Stimulated activated CD8-positive, alpha-beta memory T cell treated with anti-CD3 and anti-CD28 coated beads, Interleukin-4, amount 100 ng/mL, for 4 hours (primary cell): ENCODE measurements at places on chromosomes 5 and 9.
A peak's percentile ranks its signal among the peaks of the same experiment; 100 is the strongest.

- no peak for DNase-seq
Observed at GRCh38 chr5:72109625-72110024, 2.4 kb downstream of the MAP1B start.

DNA sequence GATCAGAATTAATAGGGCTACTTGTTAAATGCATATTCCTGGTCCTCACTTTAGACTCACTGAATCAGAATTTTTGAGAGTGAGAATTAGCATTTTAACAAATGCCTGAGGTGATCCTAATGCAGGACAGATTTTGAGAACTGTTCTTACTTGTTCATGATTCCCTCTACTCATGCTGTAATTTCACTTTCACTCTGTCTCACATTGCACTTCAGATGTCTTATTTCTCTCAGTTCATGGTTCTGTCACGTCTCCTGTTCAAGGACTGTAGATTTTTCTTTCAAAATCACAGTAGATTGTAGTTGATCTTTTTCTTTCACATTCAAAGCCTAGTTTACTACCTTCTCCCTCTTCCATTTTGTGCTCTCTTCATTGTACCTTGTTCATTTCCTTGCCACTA is 54.3 kb downstream of the ADGRV1 start:
- no peak for DNase-seq

DNA sequence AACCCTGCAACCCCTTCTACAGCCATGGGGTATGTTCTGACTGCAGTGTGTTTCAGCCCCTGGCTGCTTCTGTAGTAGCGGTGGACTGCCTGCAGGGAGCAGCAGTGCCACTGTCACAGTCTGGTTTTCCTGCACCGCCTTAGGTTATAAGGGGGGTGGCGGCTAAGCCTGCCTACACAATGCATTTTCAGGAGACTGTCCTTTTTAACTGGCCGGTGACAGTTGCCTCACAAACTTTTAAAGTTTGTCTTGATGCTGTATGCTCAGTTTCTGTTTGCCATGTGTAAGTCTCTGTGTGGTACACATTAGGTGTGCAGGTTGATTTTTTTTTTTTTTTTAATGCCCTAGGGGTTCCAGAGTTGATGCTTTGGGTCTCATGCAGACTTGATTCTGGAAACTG is 53.0 kb downstream of the NUP214 start:
- peak; percentile 53 for DNase-seq

GRCh38 chr5:113218200-113218599 is 216.6 kb downstream of the TSSK1B start:
- DNase-seq = no peak

- DNase-seq = no peak
Observed at GRCh38 chr5:134005417-134006061, 764 bp upstream of the VDAC1 start.

DNA sequence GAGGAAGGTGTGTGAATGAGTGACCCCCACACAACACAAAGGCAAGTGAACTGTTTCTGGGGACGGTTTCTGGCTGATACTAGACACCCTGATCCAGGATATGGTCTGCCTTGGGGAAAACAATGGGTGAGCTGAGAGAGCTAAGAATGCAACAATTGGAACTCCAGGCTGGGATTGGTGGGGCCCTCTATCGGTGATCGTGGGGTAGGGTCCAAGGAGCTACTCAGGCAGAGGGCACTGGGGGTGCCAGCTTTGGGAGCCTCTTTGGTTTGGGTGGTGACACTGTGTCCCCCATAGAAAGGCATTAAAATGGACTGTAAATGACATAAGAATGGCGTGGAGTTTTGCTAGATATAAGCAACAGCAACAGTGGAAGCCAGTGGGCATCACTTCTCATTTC is 439.1 kb downstream of the DMAC1 start:
- DNase-seq = no peak

- no peak for DNase-seq
Observed at GRCh38 chr5:26727916-26728315, 310.5 kb downstream of the CDH9 start.

DNA sequence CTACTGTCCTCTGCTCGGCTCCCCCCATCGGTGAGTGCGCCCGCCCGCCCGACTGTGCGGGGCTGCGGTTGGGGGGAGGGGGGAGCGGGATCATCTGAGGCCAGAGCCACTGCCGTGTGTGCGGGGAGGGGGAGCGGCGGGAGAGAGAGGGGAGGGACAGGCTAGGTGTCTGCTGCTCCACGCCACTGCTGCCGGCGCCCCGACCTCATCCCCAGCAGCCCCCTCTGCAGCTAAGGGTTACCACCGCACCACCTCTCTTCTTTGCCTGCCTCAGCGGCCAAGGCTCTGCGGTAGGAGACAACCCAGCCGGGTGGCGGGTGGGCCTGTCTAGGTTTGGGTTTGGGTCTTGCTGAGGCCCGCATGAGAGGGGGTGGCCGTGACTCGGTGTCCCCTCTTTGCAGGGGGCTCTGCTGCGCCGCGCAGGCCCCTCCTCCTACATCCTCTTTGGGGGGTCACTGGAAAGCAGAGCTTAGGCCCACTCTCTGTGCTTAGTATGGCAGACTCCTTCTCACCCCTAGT is 670 bp upstream of the PURA start:
- DNase-seq = no peak

DNA sequence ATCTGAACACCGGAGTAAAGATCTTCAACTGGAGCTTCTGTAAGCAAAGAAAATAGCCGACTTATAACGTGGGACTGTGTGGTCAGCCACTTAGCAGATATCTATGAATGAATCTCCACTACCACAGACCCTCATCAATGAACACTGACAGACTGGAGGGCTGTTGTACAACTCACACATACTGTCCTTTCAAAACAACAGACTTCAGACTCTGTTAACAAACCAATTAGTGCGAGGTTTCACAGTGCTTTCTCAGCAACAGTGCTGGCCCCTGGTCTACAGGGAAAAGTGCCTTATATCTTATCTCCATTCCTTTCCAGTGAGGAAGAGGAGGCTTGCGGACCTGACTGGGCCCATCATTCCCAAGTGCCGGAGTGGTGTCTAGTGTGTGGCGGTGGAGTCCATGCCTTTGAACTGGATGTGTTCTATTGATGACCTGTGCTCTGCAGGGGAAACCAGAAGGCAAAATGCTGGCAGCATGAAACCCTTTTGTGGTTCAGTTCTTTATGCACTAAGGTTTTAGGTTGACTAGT is 33.8 kb downstream of the TSTD2 start:
- DNase-seq = no peak

- DNase-seq = no peak
Observed at GRCh38 chr5:114789773-114790402, 379.8 kb downstream of the TRIM36 start.

- DNase-seq = no peak
Observed at GRCh38 chr5:127254729-127255284, 35.8 kb upstream of the MEGF10 start.

GRCh38 chr9:72477930-72478518 is 43.4 kb upstream of the TMC1 start:
- DNase-seq = no peak

- no peak for DNase-seq
Observed at GRCh38 chr9:127856729-127857116, 2.3 kb upstream of the ENG start.

DNA sequence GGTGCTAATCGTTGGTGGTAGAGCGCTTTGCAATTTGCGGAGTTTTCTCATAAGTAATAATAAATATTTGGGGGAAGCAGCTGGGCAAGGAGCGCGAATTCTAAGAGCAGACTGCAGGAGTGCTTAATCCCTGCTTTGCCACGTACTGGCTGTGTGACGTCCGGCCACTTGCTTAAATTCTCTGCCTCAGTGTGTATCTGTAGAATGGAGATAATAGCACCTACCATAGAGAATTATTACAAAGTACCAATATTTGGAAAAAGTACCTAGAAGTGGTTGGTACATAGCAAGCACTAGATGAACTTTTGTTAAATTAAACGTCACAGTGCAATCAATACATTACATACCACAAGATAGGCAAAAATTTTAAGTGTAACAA is 598 bp upstream of the TMED7 start:
- DNase-seq = no peak

DNA sequence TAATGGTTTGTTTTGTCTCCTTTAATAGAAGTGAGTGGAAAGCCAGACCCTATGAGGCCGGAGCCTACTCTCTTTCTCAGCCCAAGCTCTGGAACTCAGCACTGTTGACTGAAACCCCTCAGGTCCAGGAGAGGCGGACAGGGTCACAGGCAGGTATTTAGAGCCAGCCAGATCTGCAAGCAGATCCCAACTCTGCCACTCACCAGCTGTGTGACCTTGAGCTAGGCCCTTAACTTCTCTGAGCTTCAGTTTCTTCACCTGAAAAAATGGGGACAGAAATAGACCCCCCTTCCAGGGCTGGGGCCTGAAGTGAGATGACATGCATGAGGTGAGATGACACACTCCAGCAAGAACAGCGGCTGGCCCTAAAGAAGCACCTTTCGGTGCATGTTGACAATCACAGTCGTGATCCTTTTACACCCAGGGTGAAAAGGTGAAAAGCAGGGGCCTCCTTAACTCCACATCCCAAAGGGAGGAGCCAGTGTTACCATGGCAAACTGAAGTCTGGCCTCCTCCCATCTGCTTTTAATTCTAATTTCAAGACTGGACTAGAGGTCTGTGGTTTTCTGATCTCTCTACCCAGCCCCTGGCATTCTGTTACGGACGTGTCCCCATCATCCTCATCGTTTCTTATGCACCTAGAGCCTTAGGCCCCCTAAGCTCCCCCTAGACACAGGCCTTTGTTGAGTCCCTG is 27.2 kb downstream of the MORN5 start:
- DNase-seq = no peak

DNA sequence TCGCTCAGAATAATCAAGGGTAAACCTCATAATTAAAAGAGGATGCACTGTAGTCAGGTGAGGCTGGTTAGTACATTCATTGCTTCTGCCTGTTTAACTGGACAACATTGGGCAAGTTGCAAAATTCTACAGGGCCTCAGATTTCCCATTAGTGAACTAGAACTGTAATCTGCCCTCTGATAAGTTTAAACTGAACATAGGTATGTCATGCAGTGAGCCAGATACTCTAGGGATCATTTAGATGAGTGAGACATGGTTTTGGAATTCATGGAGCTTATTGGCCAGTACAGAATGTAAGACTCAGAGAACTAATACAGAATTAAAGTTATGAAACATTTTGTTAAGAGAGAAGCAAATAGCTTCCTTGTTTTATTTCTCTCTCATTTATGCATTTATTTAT is 35.9 kb downstream of the RNF44 start:
- no peak for DNase-seq

DNA sequence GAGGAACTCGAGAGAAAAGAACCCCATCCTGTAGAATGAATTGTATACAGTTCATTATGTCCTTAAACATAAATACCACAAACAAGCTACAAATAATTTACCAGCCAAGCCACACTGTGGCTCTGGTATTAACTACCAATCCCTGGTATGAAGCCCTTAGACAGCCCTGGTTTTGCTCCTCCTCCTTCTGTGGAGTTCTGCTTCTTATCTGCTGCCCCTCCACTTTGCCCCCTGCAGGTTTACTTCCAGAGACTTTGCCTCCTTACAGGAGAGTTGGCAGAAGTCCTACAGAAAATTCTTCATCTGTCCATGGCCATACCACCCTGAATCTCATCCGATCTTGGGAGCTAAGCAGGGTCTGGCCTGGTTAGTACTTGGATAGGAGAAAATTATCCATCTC is 219.8 kb downstream of the ACTL7B start:
- DNase-seq = no peak

- no peak for DNase-seq
Observed at GRCh38 chr5:108148715-108149139, 233.2 kb downstream of the FBXL17 start.

DNA sequence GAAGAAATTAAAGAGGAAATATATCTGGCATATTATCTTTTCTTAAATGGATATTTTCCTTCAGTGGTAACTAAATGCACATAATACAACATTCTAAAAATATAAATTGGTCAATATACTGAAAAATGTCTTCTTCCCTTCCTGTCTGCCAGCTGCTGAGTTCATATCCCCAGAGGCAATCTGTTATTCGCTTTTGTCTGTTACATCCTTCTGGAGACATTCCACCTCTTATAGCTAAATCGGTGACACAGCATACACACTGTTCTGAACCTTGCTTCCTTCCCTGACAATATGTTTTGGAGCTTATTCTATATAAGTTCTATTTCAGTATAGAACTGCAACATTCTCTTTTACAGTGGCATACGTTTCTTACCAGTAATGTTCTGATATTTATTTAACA is 147.8 kb downstream of the TENT4A start:
- no peak for DNase-seq

DNA sequence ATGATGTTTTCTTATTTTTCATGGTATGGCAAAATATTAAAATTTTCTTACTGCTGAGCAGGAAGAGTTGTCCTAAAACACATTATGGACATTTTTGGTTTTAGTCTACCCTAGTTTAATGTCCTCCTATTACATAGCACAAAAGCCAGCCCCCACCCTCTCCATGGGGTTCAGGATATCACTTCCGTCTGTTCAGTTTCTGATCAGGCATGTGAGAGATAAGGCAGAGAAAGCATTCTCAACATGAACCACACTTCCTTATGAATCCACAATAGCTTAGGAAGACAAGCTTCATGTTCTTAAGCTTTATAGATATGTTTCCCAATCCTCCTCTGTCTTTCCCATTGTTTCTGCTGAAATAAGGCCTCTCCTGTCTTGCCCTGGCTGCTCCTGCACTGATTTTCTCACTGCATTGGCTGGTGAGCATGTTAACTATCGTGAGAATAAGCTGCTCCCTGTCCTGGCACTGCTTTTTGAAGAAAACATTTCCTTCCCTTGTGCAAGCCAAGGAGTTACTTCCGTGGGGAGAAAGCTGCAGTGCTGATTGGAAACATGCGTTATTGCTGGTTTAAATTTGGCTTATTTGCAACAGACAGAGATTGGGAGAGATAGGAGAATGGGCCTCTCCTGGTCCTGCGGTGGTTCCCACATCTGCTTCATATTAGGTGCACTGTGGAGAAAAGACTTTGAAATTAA is 260.3 kb upstream of the RPS23 start:
- DNase-seq = no peak

DNA sequence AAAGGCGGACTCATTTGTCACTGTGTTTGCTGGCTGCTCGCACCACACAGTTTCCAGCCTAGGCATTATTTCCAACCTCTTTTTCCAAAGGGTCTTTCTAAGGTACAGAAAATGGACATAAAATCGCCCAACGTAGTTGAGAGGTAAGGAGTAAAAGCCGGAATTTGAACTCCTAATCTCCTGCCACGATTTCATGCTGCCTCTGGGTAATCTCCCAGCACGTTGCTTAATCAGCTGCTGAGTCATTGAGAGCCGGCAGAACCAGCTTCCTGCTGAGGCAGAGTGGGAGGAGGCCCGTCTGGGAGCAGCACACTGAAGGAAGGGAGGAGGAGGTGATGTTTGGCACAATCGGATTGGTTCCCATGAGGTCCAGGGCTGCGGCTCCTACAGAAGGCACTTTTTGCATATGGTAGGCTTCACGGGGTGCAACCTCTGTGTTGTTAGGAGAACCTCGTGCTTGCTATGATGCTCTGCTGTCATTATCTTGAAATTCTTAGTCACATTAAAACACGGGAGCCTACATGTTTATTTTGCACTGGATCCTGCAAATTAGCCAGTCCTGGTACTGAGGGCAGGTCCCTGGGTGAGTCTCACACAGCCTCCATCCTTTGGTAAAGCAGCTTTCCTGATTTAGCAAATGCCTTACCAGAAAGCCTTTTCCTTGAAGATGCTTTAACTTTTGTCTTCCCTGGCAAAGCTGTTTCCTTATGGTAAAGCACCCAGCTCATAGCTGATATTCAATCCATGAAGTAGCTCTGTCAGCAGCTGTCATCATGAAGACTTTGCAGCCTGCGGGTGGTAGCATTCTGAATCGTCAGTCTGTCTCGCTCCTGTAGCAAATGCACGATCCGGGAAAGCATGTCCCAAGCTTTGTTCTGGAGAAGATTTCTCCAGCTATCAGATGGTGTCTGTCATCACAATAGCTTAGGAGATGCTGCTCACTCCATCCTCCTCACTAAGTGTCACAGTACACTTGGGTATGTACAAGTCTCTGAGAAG is 191.6 kb upstream of the MSX2 start:
- DNase-seq = no peak
